ENCODE measurements at places on chromosomes 2 and 18. TPM values are rescaled to one million over a fixed set of nuclear protein-coding genes. Genes with fewer than 3 reads are reported as not detected.

DNA sequence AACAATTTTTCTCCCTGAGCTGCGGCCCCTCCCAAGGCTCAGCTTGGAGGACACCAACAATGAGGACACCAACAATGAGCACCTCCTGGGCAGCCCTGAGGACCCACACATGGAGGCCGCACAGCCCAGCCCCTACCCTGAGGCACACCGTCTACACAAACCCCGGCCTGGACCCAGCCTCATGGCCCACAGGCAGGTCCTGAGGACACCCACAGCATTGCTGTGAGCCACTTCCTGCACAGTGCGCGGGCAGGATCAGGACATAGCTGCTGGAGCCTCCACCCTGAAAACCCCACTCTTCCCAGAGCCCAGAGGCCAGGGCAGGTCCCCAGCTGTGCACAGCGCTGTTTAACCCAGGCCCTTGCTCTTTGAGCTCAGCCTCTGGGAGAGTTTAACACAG is 194.3 kb downstream of the RTP5 start:
- DNase-seq = no peak

DNA sequence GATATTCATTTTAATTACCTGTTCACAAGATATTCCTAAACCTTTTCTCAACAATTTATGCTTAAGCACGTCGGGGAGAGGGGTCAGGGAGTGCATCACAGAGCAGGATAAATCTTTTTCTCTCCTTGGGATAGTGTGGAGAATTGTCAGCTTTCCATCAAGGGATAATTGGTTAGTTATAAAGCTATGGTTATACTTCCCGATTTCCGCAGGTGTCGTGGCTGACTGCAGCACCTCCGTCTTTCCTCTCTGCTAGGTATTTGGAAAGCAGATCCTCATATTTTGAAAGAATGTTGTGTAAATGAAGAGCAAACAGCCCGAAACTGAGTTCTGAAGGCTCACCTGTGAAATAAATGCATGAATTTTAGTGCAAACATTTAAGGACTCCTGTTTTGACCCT is 778 bp downstream of the DYNC2LI1 start:
- DNase-seq = no peak

DNA sequence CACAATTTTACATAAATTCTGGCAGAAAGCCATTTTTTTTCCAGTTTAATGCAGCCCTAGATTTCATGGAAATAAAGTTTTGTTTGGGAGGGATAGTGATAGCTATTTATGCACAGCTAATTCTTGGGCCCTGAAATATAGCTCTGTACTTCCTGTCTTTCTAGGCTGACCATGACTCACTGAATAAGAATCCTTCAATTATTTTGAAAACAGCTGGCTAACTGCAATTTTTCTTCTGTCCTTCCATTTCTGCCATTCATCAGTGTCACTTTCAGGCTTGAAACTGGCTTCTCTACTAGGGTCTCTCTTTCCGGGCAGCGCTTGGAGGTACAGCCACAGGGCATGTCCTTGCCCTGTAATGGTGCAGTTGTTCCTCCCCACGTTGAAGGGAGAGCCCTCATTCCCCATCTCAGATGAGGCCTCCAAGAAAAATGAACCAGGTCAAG is 97.1 kb upstream of the TMEM178A start:
- peak; percentile 73 for DNase-seq

DNA sequence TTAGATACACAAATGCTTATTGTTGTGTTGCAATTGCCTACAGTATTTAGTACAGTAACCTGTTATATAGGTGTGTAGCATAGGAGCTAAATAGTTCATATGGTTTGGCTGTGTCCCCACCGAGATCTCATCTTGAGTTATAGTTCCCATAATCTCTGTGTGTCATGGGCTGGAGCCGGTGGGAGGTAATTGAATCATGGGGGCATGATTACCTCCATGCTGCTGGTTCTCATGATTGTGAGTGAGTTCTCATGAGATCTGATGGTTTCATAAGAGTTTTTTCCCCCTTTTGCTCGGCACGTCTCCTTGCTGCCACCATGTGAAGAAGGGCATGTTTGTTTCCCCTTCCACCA is 190.5 kb upstream of the SESTD1 start:
- DNase-seq = no peak

GRCh38 chr2:1766425-1766824 is 22.1 kb upstream of the PXDN start:
- no peak for DNase-seq

DNA sequence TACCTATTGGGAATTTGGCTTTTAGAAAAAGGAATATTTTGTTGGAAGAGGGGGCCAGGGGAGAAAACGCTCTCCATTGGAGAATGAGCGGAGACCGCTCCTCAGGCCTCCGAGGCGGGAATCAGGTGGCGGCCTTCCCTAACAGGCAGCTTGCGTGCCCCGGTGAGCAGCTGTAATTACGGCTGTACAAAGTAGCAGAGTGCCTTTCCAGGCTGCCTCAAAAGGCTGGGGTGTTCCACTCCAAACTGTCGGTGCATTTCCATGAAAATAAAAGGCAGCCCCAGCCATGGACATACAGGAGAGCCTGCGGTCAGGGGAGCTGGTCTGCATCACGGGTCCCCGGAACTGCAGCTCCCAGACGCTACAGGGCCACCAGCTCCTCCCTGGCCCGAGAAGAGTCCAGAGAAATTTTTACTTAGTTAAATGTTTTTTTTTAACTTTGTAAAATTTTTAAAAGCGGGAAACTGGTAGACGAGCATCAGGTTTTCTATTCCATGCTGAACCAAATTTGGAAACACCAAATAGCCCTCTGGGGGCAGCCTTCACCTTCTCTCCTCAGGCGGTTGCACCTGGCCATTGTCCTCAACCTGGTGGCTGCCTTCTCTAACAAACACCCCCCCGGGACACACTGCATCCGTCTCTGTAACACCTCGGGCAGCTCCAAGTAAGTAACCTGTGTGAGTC is 209.3 kb upstream of the SALL3 start:
- no peak for DNase-seq

- DNase-seq = peak; percentile 22
These were observed 111.8 kb downstream of the TTC27 start for GRCh38 chr2:32739664-32740063.

DNA sequence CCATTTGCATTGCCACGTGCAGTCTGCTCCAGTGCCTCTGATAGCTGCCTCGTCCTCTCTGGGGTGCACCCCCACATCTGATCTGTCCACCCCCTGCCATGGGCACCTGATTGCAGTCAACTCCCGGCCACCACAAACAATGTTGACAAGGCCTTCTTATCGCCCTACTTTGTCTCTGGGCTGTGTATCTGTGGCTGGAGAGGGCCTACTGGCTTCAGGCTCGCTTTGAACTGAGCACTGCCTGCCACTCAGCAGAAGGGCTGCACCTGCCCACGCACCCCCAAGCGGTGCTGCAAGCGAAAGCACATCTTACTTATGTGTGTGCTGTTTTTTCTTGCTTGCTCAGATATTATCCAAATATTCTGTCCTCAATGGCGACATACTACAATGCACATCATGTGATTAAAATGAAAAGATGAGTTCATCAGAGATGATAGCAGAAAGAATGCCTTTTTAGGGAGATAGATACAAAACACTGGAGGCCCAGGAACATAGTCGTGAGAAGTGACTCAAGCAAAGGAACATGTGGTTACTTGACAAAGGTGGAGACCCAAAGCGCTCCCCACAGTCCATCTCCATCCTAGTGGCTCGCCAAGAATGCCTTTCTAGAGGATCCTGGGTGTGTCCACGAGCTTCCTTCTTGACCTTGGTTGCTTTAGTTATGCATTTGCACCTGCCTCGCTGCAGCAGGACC is 28.8 kb downstream of the FBLN7 start:
- no peak for DNase-seq

- DNase-seq = no peak
These were observed 19.0 kb downstream of the MTERF4 start for GRCh38 chr2:241083091-241083415.

GRCh38 chr2:109117780-109118179 is 11.2 kb upstream of the SH3RF3 start:
- DNase-seq = no peak

DNA sequence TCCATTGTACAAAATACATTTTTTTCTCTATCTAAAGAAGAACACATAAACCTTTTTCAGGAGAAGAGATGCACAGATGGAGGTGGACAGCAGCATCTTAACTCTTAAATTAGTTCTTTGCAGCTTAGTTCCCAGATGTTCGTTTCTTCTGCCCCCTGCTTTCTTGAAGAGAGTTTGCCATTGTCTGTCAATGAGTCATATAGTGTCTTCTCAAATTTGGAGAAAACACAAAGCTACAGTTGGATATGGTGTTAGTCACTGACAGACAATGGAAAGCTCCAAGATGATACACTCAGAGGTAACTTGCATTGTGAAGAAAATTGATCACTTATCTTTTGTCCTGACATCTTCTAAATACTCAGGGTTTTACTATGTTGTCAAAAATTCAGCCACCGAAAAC is 48.8 kb upstream of the TMEFF2 start:
- no peak for DNase-seq

DNA sequence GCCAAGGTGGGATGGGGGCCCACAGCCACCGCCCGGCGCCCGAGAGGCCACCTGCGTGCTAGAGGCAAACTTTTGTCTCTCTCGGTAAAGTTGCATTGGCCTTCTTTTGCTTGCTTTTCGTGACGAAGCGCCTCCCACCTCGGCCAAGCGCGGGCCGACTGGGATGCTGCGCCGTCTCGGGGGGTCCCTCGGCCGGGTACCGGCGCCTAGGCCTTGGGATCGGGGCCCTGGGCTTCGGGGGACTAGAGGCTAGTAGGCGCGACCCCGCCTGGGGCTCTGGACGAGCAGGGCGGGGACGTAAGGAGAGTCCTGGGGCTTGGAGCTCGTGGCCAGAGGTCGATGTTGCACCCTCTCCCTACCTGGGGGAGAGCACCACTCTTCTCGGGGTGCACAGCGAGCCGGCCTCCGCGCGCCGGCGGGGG is 545 bp downstream of the GLI2 start:
- DNase-seq = no peak

CFAP210 gene
- 5.5 TPM for polyA plus RNA-seq

SH3RF3 gene
- polyA plus RNA-seq = 5.2 TPM

ALLC gene
- not detected for polyA plus RNA-seq

KRTCAP3 gene
- 8.6 TPM for polyA plus RNA-seq

KLHL29 gene
- polyA plus RNA-seq = 14.6 TPM

ZNF892 gene
- 6.6 TPM for polyA plus RNA-seq

Data from renal cortex interstitium (tissue), 15 donors.